SK-N-MC (cell line): ENCODE measurements at places on chromosomes 11 and 22.
A peak's percentile ranks its signal among the peaks of the same experiment; 100 is the strongest.

DNA sequence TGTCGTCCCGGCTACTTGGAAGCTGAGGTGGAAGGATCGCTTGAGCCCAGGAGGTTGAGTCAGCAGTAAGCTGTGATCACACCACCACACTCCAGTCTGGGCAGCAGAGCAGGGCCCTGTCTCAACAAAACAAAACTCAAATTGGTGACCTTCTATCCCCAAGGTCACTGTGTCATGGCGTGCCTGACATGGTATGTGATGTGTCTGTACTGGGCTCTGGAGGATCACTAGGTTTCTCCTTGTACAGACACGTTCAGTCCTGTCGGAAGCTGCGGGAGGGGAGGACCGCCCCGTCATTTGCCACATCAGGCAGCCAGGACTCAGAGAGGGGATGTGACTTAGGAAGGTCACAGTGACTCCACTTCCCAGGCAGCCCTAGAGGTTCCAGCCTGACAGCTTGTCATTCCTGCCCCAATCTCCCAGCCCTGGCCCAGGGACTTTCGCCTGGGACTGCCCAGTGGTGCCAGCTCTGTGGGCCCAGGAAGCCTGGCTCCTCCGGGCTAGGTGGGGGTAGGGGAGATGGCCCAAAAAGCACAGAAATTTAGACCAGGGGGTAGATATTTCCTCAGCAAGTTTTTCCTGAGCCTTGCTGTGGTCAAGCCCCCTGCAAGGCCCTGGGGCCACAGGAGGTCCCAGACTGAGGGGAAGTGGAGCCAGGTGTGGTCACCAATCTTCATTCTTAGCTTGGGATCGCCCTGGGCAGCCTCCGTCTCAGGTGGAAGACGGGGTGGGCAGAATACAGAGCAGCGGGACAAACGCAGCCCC is 53.2 kb downstream of the TRIOBP start:
- DNase-seq, result no peak

DNA sequence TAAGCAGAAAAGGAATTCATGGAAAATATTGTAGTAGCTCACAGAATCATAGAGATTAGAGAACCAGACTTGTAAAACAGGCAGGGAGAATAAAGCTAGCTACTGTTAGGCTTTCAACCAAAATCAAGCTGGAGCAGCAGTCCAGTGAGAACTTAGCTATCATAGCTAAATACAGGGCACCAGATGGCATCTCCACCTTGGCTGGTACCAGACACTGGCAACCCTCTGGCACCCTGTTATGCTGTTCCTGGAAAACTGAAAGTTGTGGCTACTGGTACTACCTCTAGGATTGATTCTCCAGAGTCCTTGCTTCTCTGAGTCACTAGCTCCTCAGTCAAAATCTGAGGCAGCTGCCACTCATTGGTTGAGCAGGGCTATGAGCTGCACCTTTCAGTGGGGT is 6.0 kb upstream of the DRD2 start:
- no peak for DNase-seq

GRCh38 chr11:4433856-4434255 is 15.2 kb upstream of the OR52K2 start:
- DNase-seq, result no peak

- no peak for DNase-seq
These were observed 204.4 kb downstream of the HIPK3 start for GRCh38 chr11:33461369-33462125.

DNA sequence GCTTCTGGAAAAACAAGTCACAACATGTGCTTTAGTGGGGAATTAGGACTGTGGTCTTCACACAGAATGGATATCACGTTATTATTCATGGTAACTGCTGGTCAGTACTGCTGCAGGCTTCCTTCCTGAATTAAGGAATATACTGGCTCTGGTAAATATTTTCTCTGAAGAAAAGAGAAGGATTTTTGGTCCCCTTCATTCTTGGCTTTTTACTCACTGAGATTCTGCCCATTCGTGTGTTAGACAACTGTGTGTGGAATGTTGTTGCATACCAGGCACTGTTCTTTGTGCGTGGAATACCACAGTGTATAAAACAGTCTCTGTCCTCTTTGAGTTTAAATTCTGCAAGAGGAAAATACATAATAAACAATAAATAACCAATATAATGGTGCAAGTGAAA is 80.3 kb downstream of the ALX4 start:
- DNase-seq, result no peak

GRCh38 chr22:23767673-23768548 is at the start of gene CHCHD10:
TSS of gene CHCHD10 (minus strand) at chr22:23767972. CDS start at chr22:23767874, 98 bp downstream.
- no peak for DNase-seq

GRCh38 chr11:575313-575995 is 816 bp upstream of the PHRF1 start:
- DNase-seq, result no peak

DNA sequence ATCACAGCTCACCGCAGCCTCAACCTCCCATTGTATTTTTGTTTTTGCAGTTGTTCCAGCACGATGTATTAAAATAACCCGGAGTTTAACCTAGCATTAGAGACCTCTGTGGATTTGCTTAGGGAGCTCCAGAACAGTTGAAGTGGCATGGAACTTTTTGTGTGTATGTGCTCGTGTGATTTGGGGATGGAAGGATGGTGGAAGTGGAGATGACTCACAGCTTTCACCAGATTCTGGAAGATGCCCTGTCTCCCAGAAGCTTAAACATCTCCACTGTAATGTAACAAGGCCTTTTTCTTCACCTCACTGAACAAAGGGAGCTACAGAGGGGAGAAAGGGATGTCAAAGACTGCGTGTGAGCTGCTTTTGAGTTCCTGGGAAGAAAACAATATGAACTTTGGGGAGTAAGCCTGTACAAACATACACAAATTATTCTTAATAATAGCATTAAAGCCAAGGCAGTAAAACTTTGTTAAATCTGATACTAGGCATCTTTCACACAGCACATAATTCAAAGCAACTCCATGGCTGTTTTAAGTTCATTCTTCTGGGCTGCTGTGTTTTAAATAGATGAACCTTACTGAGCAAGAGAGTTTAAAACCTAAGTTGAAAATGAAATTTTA is 226.4 kb downstream of the ADAMTS15 start:
- no peak for DNase-seq

DNA sequence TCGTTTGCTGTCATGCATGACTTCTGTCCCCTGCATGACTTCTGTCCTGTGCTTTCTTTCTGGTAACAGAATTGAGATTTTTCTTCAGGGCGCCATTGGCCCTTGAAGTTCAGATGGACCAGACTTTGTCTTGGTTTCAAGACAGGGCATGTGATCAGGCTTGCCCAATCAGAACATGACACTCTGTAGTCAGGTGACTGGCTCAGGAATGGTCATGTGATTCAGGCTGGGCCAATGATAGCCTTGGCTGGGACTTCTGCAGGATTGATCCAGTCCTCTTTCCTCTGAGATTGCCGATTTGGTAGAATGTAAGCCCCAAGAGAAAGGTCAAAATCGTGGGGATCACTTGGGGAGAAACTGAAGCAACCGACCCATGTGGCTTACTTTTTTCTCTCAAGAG is 90.5 kb upstream of the ALX4 start:
- DNase-seq, result no peak

DNA sequence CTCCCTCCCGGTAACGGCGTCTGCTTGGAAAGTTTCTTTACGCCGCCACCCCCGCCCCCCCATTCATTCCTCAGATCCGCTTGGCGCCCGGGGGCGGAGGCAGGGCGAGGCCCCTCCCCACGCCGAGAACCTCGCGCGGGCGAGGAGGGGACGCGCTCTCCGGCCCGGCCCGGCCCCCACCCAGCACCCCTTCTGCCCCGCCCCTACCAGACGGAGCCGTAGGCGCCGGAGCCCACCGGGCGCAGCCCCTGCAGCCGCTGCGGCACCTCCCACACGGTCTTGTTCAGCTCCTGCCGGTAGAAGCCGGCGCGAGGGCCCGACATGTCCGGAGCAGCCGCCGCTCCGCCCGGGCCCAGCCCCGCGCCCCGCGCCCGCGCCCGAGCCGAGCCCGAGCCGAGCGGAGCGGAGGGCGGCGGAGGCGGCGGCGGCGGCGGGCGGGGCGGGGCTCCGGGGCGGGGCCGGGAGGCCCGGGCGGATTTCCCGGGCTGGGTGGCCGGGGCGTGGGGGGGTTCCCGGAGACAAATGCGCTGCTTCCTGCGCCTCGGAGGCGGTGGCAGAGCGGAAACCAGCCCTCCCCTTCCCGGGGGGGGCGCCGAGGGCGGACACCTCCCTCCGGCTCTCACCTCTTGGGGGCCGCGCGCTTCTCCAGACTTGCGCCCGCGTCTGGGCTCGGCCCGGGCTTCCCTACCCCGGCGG is at the start of gene MAPK11:
TSS of gene MAPK11 (minus strand) at position 411 of the 696 bp plus-strand sequence. CDS start at position 323, 88 bp downstream.
- no peak for DNase-seq

DNA sequence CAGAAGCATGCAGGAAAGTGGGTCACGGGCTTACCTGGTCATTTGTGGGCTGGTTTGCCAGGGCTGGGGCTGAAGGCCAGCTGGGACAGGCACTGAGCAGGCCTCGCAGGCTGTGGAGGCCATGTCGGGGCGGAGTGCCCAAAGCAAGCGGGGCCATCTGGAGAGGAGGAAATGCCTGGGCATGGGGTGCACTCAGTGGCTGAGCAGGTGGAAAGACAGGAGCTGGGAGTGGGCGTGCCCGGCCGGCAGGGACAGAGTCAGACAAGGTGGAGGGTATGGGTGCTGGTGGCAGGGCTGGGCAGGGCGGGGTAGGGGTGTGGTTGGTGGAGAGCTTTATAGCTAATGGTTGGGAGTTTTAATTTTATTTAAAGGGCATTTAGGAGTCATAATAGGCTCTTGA is 27.4 kb downstream of the DAGLA start:
- DNase-seq, result no peak

DNA sequence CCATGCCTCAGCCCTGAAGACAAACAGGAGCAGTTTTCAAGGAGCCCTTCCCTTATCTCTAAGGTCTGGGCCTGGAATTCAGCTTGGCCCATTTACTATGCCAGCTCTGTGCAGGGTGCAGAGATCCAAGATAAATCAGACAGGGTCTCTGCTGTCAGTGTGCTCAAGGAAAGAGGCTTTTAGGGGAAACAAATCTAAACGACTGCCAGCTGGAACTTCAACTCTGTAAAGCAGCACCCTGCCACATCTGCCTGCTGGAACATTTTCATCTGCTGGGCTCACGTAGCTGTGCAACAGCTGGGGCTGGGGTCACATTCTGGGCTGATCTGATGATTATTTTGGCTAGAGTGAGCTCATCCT is 19.8 kb upstream of the EHF start:
- no peak for DNase-seq

- no peak for DNase-seq
These were observed 8.4 kb downstream of the CLDN5 start for GRCh38 chr22:19515654-19516377.

GRCh38 chr11:34492806-34493414 is 20.7 kb downstream of the ELF5 start:
- peak; percentile 42 for DNase-seq

DNA sequence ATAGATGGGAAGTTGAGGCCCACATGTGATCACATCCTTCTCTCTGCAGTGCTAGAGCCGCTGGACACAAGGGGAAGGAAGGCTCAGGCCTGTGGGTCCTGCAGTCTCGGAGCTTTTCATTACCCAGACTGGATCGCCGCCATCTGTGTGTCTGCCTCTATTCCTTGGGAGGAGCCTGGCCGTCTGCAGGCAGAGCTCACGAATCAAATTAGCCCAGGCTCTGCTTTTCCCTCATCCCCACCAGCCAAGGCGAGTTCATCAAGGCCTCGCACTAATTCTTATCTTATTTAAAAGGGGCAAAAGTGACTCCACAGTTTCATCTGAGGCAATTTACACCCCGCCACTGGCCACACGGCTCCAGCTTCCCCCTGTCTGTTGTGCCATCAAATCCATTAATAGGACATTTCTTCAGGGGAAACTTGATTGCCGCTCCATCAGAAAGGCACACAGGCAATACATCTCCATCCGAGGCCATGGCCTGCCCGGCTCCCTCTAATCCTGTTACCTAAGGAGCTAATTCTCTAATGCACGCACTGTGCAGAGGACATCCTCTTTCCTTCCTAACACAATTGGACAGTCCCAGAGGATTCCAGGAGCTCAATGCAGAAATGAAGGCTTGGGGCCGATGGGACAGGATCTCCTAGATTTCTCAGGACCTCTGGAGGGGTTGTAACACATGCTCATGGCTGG is 3.3 kb upstream of the HTR3A start:
- DNase-seq, result no peak

GRCh38 chr22:26851125-26851524 is 193.7 kb downstream of the MIAT start:
- no peak for DNase-seq

- DNase-seq, result no peak
These were observed 12.0 kb downstream of the FAM111A start for GRCh38 chr11:59154610-59155009.

- no peak for DNase-seq
These were observed 16.5 kb upstream of the WT1 start for GRCh38 chr11:32451808-32452207.

DNA sequence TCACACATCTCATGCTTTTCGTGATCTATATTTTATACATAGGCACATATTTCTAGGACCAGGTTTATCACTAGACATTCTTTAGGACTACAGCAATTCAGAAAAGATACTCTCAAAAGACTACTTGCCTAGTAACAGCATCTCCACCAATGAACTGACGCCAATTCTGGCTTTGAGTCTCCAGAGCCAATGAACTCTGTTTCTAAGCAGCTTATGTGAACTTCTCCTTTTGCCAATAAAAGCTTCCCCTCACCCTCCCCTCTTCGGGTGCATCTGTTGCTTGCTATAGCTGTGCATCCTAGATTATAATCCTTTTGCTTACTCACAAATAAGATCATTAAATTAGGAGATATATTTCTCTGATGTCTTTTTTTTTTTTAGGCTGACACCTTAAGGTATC is 11.4 kb upstream of the ANKK1 start:
- no peak for DNase-seq

GRCh38 chr22:28207281-28208030 is 288.4 kb upstream of the PITPNB start:
- DNase-seq, result no peak

- DNase-seq, result no peak
These were observed 10.2 kb downstream of the ROBO3 start for GRCh38 chr11:124875401-124875800.

DNA sequence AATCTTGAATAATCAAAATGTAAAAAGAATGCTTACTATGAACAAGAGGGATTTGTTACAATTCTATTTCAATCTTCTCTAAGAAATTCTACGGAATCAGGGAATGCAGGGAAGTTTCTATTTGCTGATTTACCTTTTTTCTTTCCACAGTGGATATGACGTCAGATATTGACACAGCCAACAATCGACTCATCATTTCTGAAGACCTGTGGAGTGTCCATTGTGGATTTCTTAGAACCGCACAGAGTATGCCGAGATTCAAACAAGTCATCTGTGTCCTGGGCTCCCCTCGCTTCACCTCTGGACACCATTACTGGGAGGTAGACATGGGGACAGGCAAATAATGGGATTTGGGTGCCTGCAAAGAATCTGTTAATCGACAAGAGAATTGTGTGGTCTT is 4.1 kb upstream of the RFPL1 start:
- DNase-seq, result no peak

GRCh38 chr11:40434926-40435325 is 1024.5 kb downstream of the LRRC4C start:
- no peak for DNase-seq

- DNase-seq, result no peak
These were observed 21.8 kb upstream of the CD5 start for GRCh38 chr11:61080526-61080925.

DNA sequence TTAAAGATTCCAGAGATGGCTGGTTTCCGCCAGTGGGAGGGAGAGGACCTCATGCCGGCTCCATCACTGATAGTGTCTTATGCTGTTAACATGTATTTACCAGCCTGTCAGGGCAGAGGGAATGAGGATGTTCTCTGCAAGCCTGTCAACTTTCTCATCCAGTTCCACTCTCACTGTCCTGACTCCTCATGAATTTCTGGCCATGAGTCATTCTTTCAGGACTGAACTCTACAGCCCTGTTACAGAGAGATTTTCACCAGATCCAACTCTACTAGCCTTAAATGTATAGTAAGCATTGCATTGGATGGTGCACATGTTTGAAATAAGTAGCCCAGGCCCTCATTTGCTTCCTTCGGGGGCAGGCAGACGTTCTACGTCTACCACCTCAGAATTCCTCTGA is 387.7 kb downstream of the TMEM135 start:
- no peak for DNase-seq
